ENCODE measurements at places on chromosomes 3 and 15.
A peak's percentile ranks its signal among the peaks of the same experiment; 100 is the strongest.

DNA sequence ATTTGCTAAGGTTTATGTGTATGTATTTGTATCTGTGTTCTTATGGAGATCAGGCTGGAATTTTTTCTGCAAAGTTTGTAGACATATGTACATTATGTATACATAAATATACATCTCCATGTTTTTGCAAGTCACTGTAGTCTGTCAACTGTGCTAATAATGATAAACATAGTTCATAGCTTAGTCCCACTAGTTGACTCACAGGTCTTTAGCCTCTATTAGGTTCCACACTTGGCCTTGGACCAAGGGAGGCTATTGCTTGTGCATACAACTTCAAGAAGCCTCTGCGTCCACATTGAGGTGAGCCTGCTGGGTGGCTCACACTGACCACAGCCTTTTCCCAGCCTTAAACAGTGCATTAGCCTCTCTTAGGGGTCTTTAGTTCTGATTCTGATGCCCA, 243.8 kb upstream of the PEX5L start:
- no peak for DNase-seq

GRCh38 chr3:51145811-51146585, 239.1 kb upstream of the MANF start:
- DNase-seq: no peak

DNA sequence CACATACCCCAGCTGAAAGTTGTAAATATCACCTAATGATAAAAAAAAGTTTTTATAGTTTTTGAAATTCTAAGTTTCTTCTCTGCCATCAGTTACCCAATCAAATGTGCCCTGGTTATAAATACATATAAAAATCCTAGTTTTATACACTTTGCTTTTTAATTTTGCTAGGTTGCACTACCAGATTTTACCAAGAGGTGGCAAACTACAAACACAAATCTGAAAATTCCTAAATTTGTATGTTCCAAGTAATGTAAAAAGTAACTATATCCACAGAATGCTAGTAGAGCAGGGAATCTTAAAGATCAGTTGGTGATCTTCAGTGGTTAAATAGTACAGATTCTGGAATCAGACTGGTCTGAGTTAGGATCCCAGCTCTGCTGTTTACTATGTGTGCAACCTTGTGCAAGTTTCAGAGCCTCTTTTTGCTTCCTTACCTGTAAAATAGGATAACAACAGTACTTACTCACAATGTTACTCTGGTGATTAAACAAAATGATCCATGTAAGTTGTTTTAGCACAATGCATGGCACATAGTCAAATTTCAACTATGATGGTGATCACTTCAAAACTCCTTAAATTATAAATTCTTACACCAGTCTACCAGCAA, 11.0 kb downstream of the TRPM7 start:
- peak; percentile 31 for DNase-seq

- DNase-seq: no peak
Measured at GRCh38 chr3:69602112-69602511, 137.2 kb upstream of the MITF start.

GRCh38 chr3:162019817-162020216, 523.2 kb downstream of the OTOL1 start:
- no peak for DNase-seq

- DNase-seq: no peak
Measured at GRCh38 chr3:58559586-58559985, 17.6 kb downstream of the FAM107A start.

DNA sequence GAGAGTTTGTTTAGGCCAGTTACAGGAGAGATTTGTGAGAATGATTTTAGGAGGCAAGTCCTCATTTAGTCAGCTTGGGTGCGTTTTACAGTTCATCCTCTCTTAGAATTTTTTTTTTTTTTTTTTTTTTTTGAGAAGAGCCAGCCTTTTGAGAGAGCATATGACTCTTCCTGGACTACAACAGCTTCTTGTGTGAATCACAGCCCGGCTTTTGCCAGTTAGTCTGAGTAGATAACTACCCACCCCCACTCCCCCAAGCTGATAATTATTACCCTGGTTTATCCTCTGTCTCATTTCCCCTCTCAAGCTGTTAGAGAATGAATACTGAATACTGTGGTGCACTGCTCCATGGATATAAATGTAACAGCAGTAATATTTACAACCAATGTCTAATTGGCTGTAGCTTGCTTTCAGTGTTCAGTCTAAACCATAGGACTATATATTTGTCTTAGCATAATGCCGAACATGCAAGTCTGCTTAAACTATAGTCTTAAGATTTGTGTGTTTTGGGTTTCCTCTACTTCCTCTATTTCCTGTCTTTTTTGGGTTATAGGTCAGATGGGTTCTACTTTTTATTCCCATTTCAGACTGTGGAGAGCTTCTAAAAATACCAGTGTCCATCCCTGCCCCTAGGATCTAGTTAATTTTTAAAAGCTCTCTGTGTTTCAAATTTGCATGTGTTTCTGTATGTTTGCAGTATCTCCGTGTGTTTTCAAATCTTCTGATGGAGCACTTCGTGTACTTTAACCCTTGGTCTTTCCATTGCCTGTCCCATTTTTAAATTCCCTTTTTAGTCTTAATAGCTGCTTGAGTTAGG, 8.0 kb downstream of the CHD2 start:
- no peak for DNase-seq

DNA sequence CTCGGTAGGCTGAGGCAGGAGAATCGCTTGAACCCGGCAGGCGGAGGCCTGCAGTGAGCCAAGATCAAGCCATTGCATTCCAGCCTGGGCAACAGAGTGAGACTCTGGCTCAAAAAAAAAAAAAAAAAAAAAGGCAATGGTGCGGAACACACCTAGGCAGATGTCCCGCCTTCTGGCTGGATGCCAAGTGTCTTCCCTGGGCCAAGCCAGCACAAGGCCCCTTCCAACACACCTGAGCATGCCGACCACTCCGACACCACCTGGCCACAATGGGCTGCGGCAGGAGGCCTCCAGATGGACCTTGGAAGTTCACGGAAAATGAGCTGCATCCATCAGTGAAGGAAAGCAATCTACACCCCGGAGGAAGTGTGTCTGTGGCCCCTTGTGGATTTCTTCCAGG, 19.0 kb downstream of the NUP210 start:
- no peak for DNase-seq

DNA sequence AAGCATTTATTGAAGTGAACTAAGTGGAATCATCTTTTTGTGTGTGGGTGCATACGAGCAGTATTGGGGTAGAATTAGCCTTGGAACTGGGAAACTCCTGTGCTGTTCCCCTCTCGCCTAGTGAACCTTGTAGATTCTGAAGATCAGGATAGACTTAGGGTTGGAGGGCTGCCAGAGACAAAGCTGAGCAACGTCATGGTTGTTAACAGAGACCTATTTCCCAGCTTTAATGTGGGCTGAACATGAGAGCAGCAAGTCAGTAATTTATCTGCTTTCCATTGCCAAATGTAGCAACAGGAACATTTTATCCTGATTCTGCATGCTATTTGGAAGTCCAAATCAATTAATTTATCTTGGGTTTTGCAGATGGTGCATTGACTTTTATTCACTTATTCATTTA, 246.6 kb downstream of the IL20RB start:
- DNase-seq: no peak

- no peak for DNase-seq
Measured at GRCh38 chr3:167318996-167319615, 61.0 kb downstream of the ZBBX start.

- DNase-seq: peak; percentile 98
Measured at GRCh38 chr3:149553781-149554451, 79.4 kb downstream of the TM4SF4 start.

DNA sequence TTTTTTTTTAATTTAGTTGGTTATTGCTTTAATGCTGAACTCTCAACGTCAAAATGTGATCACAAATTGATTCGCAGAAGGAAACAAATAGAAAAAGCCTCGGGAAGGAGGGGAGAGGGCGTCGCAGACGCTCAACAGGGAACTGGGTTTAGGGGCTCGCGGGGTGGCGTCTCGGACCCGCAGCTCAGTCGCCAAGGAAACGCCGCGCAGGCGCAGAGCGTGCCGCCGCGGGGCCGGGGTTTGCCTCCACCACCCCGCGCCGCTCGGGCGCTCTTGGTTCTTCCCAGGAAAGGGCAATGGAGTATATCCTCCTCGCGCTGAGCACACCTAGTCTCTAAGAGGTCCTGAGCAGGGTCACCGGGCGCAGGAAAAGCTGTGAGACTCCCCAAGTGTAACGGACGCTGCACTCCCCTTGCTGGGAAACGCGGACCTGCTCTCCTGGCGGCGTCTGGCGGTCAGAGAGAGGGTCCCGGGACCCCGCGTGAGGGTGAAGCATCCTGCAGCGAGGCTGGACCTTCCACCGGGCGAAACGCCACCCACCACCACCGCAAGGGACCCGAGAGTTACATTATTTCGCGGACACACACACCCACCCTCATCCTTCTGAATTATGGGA, 753 bp downstream of the PLCH1 start:
- DNase-seq: no peak

GRCh38 chr3:135103917-135104316, 308.9 kb downstream of the EPHB1 start:
- DNase-seq: no peak

- DNase-seq: no peak
Measured at GRCh38 chr15:33068007-33068481, 126.5 kb downstream of the FMN1 start.

- DNase-seq: no peak
Measured at GRCh38 chr15:99962006-99962561, 228.8 kb upstream of the LYSMD4 start.

- no peak for DNase-seq
Measured at GRCh38 chr3:79125313-79125984, 642.3 kb downstream of the ROBO1 start.

DNA sequence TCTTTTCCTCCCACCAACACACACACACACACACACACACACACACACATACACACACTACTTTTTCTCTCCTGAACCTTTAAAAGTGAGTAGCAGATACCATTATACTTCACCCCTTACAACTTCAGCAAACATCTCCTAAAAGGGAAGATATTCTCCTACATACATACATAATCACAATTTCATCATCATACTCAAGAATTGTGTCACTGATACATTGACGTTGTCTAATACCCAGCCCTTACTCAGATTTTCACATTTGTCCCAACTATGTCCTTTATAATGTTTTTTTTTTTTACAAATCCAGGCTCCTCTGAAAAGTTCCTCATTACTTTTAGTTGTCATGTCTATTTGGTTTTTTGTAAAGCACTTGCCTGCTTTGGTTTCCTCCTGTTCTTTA, 18.5 kb downstream of the ABHD6 start:
- DNase-seq: no peak

- DNase-seq: no peak
Measured at GRCh38 chr3:98890181-98890835, 11.2 kb downstream of the DCBLD2 start.

- peak; percentile 9 for DNase-seq
Measured at GRCh38 chr15:83653639-83654378, at the start of gene ADAMTSL3. Gene ADAMTSL3, plus strand, starts transcription at chr15:83654123. Its CDS starts 1,639 bp downstream, at chr15:83655762.

GRCh38 chr3:64748244-64748904, 60.6 kb upstream of the ADAMTS9 start:
- peak; percentile 55 for DNase-seq

All from astrocyte of the cerebellum (primary cell).